ENCODE measurements at places on chromosomes 3 and 15.

DNA sequence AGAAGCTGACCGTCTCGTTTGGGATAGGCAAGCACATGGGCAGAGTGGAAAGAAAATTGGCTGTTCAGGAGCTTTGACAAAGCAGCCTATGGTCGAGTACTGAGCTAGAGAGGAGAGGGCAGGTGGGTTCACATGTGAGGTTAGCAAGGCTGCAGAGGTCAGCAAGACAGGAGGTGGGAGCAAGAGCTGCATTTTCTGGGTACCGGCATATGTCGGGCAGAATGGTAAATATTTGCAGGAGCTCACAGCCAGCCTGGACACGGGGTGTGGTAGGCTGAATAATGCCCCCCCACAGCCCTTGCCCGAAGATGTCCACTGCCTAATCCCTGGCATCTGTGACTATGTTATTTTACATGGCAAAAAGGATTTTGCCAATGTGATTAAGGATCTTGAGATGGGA lies 8.3 kb downstream of the RARRES1 start:
- DNase-seq = no peak

DNA sequence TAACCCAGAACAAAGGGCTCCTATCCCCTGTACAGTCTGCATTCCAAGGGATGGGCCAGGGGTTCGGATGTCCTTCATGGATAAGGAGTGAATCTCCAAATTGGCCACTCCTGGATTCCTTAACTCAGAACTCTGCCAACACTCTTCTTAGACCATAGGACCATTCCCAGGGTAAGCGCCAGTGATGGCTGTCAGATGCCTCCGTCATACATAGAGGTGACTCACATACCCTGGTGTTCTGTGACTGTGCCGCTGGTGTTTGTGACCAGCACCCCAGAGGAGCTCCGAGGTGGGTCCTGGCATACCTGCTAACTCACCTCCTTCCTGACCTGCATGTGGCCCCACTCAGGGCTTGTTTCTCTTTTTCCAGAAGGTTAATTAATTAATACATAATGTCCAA lies 134.7 kb downstream of the KLF13 start:
- no peak for DNase-seq

GRCh38 chr15:71526060-71526820 lies 284.1 kb upstream of the NR2E3 start:
- no peak for DNase-seq

- no peak for DNase-seq
Measured at GRCh38 chr15:72063186-72063585, 54.8 kb downstream of the MYO9A start.

GRCh38 chr3:79250746-79251145 lies 517.1 kb downstream of the ROBO1 start:
- no peak for DNase-seq

DNA sequence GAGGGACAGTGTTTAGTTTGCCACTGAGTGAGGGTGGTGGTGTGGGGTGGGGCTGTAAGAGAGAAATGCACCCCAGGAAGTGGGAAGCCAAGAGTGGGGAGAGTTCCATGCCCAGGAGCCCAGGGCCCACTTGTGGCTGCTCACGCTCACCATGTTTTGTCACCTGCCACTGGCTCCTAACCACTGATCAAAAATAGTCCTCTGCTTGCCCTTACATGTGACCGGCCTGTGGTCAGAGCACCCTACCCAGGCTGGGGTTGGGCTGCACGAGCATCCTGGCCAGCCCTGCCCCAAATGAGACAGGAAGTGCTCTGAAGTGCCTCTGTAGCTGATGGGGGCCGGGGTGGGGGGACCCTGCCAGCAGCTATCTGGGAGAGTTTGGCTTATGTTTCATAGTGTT lies 216.3 kb downstream of the RPLP1 start:
- no peak for DNase-seq

GRCh38 chr15:73464602-73465001 lies 21.6 kb downstream of the REC114 start:
- DNase-seq = no peak

- no peak for DNase-seq
Measured at GRCh38 chr15:100905850-100906249, 13.3 kb upstream of the LRRK1 start.

DNA sequence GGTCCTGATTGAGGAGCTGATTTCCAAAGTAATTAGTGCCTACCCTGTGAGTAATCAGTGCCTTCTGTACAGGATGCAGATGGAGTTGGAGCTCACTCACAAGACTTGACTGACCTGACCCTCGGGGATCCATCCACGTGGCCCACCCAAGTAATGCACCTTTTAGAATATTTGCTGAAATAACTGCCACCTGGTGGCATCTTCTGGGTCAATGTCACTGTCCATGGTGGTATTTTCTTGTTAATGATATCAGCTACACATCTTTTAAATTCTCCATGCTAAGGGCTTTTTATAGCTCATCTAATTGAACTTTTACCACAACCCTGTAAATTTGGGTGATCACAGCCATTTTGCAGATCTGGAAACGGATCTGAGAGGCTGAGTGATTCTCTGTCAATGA lies 74.3 kb upstream of the ANKRD34C start:
- no peak for DNase-seq

GRCh38 chr3:129703913-129704312 lies 97.4 kb upstream of the PLXND1 start:
- no peak for DNase-seq

DNA sequence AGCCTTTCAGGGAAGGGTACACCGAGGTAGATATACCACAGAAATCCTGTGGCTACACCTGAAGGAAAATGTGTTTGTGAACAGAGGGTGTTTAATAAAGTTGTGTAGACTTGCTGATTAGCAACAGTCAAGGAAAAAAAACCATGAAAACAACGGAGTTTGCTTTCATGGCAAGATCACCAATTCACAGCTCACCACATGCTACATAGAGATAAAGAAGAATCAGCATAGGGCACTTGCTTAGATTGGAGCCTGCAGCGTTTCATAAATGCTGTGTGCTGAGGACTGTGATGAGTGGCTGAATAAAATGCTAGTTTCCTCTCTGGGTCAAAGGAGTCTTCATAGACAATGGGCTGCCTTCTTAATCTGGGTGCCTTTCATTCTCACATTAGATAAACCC lies 257.6 kb downstream of the SLC9A9 start:
- no peak for DNase-seq

- DNase-seq = peak; percentile 9
Measured at GRCh38 chr15:43376017-43376705, 5.3 kb downstream of the TUBGCP4 start.

- peak; percentile 50 for DNase-seq
Measured at GRCh38 chr15:85689729-85690128, 105.0 kb downstream of the KLHL25 start.
